ENCODE measurements at places on chromosomes 1 and 21. TPM values are rescaled to one million over a fixed set of nuclear protein-coding genes. Genes with fewer than 3 reads are reported as not detected.

The S100A16 gene
- 61.6 TPM for total RNA-seq

The OLFML2B gene
- total RNA-seq = 1.5 TPM

DNA sequence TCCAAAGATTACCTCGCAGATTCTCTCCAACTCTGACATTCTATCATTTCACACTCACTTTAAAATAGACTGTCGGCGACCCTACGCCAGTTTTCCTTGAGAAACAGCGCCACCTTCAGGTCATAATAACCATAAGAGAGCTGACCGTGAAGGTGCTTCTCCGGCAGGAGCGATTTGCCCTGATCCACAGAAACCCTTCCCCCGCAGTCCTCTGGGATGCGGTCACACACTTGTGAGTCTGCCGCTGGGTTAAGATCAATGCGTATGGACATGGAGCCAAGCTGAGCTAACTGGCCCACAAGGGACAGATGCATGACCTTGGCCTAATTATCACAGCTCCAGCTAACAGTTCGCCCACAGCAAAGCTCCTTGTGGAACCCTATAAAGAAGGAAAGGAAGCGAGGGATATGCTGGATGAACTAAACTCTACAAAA is 32.8 kb upstream of the IFNAR2 start:
- DNase-seq = peak; percentile 13

GRCh38 chr1:212671342-212672031 is 28.2 kb downstream of the BATF3 start:
- DNase-seq = no peak

- DNase-seq = no peak
These were observed 39.5 kb upstream of the RGS16 start for GRCh38 chr1:182643699-182644098.

- no peak for DNase-seq
These were observed 6.1 kb upstream of the KHDRBS1 start for GRCh38 chr1:32007591-32007940.
